ENCODE measurements at places on chromosomes 7 and 10. TPM values are rescaled to one million over a fixed set of nuclear protein-coding genes. Genes with fewer than 3 reads are reported as not detected.

ACBD7 gene
- total RNA-seq, result 0.46 TPM

BLNK gene
- total RNA-seq, result 4.1 TPM

ODAD2 gene
- total RNA-seq, result 2.9 TPM

CPXM2 gene
- 98.3 TPM for total RNA-seq

NKX1-2 gene
- total RNA-seq, result not detected

TMEM26 gene
- total RNA-seq, result 0.81 TPM

UFSP1 gene
- 2.7 TPM for total RNA-seq

SOSTDC1 gene
- not detected for total RNA-seq

Measured in posterior vena cava (tissue), 2 donors.